ENCODE measurements at places on chromosomes 16 and 17.

GRCh38 chr16:87979352-87979751 lies 28.1 kb downstream of the BANP start:
- no peak for DNase-seq

DNA sequence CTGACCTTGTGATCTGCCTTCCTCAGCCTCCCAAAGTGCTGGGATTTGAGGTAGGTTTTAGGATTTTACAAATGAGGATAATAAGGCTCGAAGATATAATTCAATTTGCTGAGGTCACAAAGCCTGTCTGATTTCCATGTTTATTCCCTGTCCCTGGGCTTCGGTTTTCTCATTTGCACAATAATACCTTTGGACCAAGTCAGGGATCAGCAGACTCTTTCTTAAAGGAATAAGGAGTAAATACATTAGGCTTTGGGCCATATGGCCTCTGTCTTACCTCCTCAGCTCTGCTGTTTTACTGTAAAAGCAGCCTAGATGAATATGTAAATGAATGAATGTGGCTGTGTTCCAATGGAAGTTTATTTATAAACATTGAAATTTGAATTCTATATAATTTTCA lies 442.8 kb downstream of the HS3ST4 start:
- DNase-seq = peak; percentile 36

GRCh38 chr16:21994856-21995465 lies 6.0 kb downstream of the PDZD9 start:
- no peak for DNase-seq

- no peak for DNase-seq
Measured at GRCh38 chr17:55144518-55144917, 120.2 kb upstream of the HLF start.

DNA sequence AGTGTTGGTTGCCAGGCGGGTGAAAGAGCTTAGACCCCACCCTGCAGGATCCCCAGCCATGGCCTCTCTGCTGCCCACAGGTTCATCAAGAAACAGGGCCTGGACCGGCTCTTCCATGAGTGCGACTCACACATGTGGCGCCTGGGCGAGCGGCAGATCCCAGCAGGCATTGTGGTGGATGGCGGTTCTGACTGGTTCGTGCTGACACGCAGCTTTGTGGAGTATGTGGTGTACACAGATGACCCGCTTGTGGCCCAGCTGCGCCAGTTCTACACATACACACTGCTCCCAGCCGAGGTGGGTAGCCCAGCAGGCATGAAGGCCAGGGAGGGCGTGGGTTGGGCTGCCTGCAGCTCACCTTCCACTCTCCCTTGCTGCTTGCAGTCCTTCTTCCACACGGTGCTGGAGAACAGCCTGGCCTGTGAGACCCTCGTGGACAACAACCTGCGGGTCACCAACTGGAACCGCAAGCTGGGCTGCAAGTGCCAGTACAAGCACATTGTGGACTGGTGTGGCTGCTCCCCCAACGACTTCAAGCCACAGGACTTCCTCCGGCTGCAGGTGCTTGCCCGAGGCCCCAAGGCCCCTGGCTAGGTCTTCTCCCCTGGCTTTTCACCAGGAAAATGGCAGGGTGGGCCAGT lies 9.9 kb downstream of the XYLT2 start:
- DNase-seq = no peak

DNA sequence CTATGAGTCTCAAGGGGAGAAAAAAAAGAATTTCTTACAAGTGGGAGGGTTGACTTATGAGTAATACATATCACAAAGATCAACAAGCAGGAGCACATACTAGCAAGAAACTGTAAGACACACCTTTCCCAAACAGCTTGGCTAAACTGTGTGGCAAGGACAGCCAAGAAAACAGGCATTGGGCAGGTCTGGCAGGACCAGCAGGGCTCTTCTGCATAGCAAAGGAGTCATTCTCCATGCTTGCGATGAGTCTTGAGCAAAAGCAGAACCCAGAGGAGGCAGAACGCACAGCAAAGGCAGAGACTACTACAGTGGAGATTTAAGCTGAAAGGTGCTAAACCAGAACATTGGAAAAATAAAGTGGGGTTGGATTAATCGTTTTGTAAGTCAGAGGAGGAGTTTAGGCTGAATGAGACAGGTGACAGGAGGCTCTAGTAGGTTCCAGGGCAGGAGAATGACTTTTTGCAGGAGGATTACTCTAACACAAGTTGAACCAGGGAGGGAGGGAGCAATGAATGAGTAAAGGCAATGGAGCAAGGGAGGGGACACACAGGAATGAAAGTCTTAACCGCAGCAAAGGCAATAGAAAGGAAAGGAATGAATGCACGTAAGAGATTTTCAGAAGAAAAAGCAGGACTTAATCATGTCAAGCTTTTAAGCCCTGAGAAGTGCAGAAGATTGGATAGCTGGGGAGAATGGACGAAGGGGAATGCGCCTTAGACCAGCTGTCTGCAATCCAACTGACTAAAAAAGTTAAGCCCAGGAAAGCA lies 2.7 kb downstream of the N4BP1 start:
- DNase-seq = no peak

DNA sequence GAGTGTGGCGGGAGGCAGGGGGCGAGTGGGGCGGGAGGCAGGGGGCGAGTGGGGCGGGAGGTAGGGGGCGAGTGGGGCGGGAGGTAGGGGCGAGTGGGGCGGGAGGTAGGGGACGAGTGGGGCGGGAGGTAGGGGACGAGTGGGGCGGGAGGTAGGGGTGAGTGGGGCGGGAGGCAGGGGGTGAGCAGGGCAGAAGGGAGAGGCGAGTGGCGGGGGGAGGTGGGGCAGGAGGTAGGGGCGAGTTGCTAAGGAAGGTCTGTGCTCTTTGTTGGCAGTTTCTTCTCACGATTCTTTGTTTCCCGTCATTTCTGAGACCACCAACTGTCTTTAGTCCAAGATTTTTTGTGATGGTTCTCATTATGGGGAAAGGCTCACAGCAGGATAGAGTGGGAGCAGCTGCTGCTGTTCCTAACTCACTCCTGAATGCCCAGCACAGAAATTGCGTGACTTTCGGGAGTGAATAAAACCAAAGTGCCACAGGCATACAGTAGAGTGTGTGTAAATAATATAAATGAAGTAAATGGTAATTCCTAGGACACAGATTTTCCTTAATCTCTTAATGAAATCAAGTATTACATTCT lies 44.7 kb downstream of the COG7 start:
- peak; percentile 83 for DNase-seq

GRCh38 chr16:57630407-57630797 lies 2.0 kb downstream of the ADGRG1 start:
- no peak for DNase-seq

- no peak for DNase-seq
Measured at GRCh38 chr17:42586514-42587230, 9.1 kb upstream of the PSMC3IP start.

DNA sequence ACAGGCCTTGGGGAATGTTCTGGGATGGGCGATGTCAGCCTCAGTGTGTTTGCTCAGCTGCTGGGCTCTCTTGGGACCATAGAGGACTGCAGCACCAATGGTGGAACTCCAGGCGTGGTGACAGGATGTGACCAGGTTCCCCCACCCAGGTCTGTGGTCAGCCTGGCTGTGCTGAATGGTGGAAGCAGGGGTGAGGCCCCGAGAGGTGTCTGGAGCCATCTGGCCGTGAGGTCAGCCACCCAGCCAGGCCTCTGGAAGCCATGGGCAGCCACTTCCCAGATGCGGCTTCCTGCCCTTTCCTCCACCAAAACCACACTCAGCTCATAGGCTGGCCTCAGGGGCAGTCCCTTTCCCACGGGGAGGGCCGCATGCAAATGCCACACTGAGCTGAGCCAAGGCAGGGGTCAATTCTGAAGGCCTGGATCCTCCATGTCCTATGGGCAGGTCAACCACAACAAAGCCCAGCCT lies 7.8 kb upstream of the MAPK7 start:
- no peak for DNase-seq

DNA sequence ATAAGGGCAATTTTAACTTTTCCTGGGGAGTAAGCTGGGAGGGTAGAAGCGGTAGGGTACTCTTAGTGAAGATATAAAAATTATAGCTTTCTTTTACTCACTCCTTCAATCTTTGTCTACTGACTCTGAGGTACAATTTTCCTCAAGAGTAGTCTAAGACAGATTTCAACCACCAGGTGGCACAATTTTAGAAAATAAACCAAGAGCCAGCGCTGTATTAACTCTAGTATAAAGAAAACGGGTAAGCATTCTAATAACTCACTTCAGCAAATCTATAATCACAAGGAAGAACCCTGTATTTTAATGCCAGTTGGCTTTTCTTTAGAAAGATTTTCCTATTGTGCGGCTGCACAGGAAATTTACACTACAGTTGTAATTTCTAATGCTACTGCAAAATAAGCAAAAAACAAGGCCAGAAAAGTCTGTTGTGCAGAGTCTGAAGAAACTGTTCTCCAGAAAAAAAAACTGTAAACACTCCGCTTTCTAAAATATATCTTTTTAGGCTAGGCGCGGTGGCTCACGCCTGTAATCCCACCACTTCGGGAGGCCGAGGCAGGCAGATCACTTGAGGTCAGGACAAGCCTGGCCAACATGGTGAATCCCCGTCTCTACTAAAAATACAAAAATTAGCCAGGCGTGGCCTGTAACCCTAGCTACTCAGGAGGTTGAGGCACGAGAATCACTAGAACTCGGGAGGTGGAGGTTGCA lies 1.9 kb downstream of the CMC2 start:
- DNase-seq = peak; percentile 88

- peak; percentile 87 for DNase-seq
Measured at GRCh38 chr17:8894673-8895578, 27.5 kb upstream of the PIK3R6 start.

- DNase-seq = peak; percentile 64
Measured at GRCh38 chr17:78358538-78359320, 1.1 kb downstream of the SOCS3 start.

DNA sequence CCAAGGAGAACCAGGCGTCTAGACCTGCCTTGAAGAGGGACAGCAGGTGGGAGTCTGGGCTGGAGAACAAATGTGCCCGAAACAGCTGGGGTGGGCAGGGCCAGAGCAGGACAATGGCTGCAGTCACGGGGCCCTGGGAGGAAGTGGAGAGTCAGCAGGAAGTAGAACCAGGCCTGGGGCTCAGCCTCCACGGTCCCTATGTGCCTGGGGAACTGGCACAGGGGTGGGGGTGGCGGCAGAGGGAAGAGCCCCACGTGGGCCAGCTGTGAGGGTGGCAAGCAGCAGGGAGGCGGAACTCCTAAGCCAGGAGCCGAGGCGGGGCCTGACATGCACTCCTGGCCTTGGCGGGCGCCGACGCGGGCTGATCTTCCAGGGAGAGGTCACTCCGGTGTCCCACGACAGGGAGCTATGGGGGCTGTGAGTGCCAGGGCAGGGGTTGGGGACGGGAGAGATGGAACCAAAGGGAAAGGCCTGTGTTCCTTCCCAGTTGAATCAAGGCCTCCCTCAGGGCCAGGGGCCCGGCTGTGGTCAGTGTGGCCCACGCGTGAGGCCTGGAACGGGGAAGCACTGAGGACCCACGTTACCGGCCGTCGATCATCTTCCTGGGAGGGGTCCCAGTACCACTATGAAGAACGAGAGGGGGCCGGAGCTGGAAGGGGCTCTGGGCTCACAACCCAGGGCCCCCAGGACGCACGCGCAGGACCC lies 42.7 kb downstream of the TIMM22 start:
- no peak for DNase-seq

DNA sequence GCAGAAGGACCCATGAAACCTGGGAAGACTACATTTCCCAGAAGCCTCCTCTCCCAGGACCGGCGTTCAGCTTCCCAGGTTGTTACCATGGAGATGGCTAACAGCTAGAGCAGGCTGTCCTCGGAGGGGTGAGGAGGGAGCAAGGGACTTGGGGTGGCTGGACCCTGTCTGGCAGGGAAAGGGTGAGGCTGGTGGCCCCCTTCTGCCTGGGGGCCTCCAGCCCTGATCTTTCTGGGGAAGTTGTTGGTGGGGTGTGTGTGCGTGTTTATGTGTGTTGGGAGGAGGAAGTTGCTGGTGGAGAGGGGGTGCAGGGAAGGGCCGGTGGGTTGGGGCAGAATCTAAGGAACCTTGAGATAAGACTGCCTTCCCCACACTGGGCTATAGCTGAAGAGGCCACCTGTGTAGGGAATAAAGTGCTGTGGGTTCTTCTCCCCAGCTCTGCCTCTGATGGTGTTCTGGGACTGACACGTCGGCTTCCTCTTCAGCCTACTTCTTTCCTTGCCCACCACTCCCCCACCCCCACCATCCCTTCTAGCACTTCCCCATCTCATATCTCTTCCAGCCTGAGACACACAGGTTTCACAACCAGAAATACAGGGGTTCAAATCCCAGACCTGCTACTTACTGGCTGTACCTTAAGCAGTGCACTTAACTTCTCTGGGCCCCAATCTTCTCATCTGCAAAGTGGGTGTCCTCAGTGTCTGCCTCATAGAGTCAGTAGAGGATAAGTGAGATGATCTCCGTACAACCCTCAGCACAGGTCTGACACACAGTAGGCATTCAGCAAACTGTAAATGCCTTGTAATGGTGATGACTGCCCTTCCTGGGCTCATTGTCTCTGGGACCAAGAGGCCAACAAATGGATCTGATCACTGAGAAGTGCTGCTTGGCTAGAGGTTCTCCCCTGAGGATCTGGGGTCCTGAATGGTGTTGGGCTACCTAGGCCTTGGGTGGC lies at the start of gene DRC7:
Gene DRC7, plus strand, starts transcription at position 82 of the 955 bp plus-strand sequence. CDS start 3,144 bp downstream, outside the sequence.
- peak; percentile 89 for DNase-seq

DNA sequence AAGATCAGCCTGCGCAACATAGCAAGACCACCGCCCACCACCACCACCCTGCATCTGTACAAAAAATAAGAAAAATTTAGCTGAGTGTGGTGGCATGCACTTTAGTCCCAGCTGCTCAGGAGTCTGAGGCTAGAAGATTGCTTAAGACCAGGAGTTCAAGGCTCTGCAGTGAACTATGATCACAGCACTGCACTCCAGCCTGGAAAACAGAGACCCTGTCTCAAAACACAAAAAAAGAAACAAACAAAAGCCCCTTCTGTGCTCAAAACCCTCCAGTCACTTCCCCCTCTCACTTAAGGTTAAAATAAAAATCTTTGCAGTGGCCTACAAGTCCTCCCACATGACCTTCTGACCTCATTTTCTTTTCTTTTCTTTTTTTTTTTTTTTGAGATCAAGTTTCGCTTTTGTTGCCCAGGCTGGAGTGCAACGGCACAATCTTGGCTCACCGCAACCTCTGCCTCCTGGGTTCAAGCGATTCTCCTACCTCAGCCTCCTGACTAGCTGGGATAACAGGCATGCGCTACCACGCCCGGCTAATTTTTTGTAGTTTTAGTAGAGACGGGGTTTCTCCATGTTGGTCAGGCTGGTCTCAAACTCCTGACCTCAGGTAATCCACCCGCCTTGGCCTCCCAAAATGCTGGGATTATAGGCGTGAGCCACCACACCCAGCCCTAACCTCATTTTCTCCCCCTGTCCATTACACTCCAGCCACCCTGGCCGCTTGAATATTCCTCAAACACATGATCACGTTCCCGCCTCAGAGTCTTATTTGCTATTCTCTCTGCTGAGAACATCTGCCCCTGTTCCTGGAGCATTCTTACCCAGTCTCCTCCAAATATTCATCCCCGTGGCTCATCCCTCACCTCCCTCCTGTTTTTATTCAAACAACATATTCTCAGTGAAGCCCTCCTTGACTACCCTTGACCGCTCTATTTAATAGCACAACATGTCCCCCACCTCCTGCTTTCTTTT lies 126.6 kb upstream of the MED13 start:
- no peak for DNase-seq

DNA sequence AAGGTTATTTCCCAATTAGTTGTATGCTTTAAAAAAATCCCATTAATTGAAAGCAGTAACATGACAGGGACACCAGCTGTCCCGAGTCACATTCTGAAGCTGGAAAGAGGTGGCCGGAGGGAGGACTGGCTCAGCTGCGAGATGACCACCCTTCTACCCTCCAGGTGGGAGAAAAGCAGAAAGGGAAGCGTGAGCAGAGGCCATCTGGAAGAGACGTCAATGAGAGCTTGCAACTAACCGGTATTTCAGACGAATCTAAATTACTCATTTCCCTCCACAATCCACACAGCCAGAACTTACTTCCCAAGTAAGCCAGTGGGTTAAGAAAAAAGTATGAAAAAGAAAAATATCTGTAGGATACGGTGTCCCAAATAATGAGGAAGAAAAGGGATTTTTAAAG lies 28.5 kb upstream of the SLC38A8 start:
- no peak for DNase-seq
